ENCODE measurements at places on chromosomes 4 and X. TPM values are rescaled to one million over a fixed set of nuclear protein-coding genes. Genes with fewer than 3 reads are reported as not detected.

The FABP2 gene
- not detected for total RNA-seq

The TCEAL9 gene
- total RNA-seq, result 145 TPM

The BTC gene
- total RNA-seq, result 0.25 TPM

The ZNF185 gene
- total RNA-seq, result 4.3 TPM

The METTL14 gene
- 61.9 TPM for total RNA-seq

The UGT2B15 gene
- total RNA-seq, result not detected

The PDE6B gene
- 0.22 TPM for total RNA-seq

Data from uterine smooth muscle cell (primary cell).